ENCODE measurements at places on chromosomes 6 and 20.

- DNase-seq = no peak
These were observed 585.3 kb upstream of the MAN1A1 start for GRCh38 chr6:119934816-119935215.

DNA sequence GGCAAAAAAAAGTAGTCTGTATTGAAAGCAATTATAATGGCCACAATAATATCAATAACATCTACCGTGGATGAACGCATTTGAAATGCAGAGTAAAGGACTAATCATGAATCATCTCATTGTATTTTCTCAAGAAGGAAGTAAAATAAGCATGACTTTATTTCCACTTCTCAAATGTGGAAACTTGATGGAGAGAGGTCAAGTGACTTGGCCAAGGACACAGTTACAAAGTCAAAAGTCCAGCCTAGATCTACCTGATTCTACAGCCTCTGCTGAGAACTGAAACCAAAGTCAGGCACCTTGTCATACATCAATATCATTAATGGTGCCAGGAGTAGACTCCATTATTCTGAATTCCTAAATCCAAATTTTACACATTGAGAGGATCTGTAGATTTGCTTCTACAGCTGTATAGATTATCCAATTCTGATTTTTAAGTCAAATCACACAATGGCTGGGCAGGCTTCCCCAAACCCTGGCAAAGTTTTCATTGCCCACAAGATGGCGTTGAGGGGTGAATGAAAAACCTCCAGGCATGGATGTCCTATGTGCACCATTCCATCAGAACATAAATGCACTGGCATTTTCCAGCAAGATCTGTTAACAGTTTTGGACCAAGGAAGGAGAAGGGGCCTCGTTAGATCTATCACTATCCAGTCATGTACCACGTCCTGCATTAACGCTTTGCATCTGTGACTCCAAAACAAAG is 423.1 kb downstream of the MAFB start:
- no peak for DNase-seq

DNA sequence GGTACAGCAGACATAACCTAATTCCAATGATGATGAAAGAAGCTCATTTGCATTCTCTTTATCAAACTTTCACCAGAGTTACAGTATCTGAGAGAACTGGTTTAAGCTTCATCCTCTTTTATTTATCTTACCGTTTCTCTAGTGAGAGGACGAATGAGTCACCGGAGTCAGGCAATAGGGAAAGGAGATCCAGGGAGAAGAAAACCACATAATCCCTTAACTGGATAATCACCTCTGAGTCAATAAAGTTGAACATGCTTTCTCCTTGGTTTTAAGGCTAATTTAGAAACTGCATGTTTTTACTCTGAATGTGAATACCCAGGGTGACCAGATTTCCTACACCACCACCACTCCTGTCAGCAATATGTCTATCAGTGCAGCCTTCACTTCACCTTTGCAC is 313.7 kb upstream of the TBX18 start:
- DNase-seq = no peak

DNA sequence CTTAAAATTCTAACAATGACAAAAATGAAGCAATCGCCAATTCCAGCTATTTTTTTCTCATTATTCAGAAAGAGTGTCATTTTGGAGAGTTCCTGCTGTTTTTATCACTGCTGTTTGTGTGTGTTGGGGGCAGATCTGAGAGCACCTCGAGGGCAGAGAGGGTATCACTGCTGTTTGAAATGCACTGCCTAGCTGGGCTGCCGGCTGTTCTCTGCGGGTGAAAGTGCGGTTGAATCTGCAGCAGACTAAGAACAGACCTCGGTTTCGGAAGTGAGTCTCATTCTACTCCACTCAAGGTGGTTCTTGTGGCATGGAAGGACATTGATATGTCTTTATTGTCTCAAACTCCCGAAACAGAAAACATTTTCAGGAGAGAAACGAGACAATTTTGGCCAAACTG is 18.3 kb downstream of the INSM1 start:
- DNase-seq = no peak

GRCh38 chr20:33622705-33623365 is 39.3 kb upstream of the C20orf144 start:
- DNase-seq = no peak

DNA sequence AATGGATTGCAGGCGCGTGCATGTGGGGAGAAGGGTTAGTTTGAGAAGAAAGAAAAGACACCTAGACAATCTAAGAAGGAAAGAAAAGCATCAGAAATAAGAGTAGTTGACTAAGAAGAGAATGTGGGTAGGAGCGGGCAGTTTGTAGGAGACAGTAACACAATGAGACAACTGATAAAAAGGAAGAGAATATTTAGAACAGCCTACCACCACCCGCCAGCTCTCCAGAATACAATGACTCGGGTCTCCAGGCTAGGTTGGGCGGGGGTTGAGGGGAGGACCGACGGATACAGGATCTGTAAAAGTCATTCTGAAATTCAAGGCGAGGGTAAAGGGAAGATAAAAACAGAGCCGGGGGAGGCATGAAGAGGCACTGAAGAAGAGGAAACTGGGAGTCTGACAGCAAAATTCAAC is 712 bp downstream of the ABHD16A start:
- no peak for DNase-seq

DNA sequence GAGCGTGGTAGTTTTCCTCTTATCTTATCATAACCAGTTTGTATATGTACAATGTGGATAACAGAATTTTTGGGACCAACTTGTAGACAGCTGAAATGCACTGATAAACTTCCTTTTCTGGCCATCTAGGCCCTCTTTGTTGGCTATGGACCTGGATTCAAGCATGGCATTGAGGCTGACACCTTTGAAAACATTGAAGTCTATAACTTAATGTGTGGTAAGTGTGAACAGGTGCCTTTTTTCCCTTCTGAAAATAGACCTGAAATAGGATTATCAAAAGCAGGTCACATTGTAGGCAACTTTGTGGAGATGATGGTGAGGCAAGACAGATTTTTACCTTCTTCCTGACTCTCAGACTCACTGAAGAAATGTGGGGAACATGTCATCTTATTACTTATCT is 67.8 kb downstream of the ENPP1 start:
- no peak for DNase-seq

- DNase-seq = no peak
These were observed 150.3 kb downstream of the SYCP2 start for GRCh38 chr20:59782986-59783640.

- no peak for DNase-seq
These were observed 1.6 kb upstream of the RPS12 start for GRCh38 chr6:132812756-132813172.

GRCh38 chr6:143328876-143329275 is 121.6 kb downstream of the ADAT2 start:
- no peak for DNase-seq

GRCh38 chr20:24842918-24843715 is 106.0 kb upstream of the CST7 start:
- no peak for DNase-seq
